HEK293T (cell line): ENCODE measurements at places on chromosomes 5 and 9.

GRCh38 chr5:103473725-103474124, 88.9 kb downstream of the NUDT12 start:
- no peak for DNase-seq

DNA sequence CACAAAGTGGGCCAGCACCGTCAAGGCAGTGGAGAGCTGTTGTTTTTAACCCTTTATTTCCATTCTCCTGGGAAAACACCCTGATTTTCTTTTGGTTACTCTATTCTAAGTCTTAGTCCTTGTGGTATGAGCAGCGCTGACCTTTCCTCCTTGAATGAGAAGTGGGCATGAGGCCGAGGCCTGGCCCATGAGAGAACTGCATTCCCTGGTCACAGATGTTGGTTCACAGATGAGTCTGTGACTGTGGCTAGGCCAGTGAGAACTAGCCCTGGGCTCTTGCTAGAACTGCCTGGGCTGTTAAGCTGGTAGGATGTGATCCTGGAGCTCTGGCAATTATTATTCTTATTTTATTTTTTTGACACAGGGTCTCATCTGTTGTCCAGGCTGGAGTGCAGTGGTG, 71.7 kb upstream of the KLF9 start:
- no peak for DNase-seq

DNA sequence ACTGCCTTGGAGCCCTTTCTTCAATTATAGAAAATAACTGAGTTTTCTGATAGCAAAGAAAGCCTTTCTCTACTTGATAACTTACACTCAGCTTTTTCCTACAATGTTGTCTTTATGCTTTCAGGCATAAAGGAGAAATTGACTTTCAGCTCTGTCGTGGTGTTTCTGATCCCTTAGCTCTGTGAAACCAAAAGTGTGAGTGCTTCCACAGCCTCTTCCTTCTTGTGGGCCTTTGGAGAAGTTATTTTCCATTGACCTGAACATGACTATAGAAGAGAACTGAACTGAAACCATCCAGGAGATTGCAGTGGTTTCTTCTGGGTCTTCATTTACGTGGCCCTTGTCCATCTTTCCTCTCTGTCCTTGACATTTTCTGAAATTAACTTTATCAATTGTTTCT, 59.5 kb upstream of the EQTN start:
- no peak for DNase-seq

DNA sequence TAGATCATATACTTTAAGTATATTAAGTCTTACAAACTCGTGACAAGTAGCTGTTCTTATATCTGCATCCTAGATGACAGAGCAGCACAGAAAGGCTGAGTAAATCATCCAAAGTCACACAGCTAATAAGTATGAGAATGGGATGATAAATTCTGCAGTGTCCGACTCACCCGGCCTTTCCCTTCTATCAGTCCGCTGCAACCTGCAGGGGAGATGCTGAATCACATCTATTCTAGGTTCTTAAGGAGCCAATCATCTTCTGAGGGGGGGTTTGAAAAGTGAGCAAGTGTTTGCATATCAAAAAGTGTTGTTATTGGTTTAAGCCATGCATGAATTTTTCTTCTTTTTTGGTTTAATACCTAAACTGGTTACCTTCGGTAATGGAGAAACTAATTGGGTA, 38.9 kb downstream of the ADAMTS16 start:
- no peak for DNase-seq

DNA sequence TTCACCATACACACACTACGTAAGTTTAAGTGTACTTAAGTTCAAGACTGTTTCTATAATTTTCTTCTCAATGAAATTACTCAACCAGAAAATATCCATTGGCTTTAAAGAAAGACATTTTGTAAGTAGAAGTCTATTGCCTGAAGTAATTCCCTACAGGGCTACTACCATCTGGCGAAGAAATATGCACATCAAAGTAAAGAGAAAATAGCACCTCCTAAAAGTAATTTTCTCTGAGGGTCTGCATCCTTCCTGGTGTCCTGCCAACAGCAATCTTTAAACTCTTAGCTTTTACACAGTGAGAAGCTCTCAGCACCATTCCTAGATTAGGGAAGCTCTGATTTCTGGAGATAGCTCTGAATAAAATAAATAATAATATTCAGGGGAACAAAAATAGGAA, 498.5 kb upstream of the TYRP1 start:
- DNase-seq: no peak

GRCh38 chr5:71769287-71769686, 50.2 kb downstream of the CARTPT start:
- no peak for DNase-seq

DNA sequence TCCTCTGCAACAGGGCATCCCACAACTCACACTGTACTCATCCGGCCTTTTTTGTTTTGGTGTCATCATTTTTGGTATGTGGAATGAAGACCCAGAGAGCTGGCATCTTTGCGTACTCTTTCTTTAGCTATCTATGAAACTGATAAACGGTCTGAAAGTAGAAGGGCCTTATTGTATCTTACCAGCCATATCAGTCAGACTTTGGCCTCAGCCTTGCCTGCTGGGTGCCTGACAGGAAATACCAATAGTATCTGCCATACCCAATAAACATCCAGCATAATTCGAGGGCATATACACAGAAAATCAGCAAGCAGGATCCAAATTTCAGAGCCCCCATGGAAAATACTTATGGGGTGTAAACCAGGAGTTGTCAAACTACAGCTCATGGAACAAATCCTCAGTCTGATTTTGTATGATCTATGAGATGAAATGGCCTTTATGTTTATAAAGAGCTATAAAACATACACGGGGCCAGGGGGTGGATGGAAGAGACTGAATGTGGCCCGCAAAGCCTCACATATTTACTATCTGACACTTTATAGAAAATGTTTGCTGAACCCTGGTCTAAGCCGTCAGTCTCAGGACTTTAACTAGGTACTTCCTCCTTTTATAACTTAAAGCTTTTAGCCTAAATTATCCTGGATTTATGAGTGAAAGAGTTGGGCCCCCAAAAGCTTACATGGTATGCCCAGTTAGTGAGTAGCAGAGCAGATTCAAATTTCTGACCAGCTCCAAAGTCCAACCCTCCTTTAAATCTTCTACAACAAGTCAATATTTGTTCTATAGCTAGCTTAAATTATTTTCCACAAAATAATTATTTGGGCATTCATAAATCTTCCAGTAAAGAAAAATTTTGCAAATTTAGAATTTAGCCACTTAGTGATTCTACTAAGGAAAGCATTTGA, 308.0 kb upstream of the PUM3 start:
- no peak for DNase-seq
